Esophagus squamous epithelium (tissue), 5 donors: ENCODE measurements at places on chromosomes 7 and 10.

- DNase-seq = no peak
Observed at GRCh38 chr7:46534664-46535588, 613.9 kb upstream of the IGFBP3 start.

DNA sequence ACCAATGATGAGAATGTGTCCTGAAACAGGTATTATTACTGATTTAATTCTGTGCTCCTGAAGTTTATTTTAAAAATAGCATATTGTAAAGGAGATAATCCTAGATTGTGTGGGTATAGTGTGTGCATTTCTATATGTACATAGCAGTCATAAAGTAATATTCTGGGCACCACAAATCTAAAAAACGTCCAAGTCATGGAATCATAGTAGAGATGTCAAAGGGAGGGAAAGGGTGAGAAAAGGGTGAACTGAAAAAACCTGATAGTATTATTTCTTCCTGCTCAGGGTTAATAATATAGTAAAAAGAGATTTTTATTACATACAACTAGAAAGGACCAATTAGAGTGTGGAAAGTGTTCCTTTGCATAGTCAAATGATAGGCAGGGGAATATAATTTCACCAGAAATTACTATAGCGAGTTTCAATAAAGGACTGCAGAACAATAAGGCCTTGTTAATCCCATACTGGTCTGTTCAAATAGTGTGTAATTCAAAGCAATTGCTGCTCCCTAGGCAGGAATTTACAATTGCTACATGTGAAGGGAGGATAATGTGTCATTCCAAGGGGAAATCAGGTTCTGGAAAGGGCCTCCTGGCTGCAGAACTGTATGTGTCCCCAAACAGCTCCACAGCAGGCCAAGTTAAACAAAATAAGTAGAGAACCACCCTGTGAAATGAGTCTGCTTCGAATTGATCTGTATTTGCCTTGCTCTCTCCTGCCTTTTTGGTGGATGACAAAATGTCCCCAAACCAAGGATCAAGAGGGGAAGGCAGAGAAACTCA, 42.5 kb upstream of the KMT2E start:
- DNase-seq = no peak

- DNase-seq = no peak
Observed at GRCh38 chr10:72164617-72165016, 51.2 kb upstream of the ANAPC16 start.

- DNase-seq = no peak
Observed at GRCh38 chr7:28570970-28571288, 158.6 kb downstream of the CREB5 start.

DNA sequence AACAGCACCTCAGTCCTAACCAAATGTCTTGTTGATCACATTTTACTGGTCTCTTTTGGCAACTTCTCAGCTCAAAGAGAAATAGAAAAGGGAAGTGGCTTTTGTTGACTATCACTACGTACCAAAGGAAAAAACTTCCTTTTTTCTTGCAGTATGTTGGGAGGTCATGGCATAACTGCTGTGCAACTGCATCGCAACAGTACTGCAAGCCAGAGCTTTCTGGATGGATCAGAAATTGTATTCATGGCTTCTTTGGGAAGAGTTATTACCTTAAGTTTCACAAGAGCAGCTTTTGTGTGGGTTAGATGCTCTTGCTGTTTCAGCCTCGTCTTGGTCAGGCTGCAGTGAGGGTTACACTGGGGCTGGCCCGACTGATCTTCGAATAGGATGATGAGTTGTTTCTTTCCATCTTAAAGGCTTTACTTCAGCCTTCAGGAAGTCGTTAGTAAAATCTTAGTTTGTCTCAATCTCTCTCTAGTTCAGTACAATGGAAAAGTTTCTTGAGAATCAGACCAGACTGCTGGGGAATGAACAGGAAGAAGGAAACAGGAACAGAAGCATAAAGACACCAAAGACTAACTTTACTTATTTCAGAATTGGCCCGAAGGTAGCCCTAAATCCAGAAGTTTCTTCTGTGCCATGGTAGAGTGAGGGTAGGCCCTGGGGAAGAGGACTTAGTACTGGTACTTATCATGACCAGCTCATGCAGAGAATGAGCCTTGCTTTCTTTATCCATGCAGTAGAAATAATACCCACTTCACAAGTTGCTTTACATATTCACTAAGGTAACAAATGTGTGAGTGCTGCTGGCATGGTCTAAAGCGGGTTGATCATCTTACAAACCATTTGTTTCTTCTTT, 153.6 kb downstream of the CELF2 start:
- no peak for DNase-seq

DNA sequence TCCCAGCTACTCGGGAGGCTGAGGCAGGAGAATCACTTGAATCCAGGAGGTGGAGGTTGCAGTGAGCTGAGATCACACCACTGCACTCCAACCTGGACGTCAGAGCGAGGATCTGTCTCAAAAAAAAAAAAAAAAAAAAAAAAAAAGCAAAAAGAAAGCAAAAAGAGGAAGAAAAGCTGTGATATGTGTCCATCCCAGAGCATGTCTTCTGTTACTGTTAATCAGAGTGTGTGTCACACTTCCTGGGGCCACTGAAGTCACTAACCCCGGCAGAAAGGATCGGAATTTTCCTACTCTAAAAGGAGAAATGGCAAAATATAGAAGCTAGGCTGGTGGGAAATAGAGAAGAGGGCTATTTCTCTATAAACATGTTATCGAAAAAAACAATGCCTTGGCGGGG, 11.9 kb downstream of the PIK3AP1 start:
- no peak for DNase-seq

GRCh38 chr10:129059977-129060376, 407.1 kb upstream of the MGMT start:
- no peak for DNase-seq

DNA sequence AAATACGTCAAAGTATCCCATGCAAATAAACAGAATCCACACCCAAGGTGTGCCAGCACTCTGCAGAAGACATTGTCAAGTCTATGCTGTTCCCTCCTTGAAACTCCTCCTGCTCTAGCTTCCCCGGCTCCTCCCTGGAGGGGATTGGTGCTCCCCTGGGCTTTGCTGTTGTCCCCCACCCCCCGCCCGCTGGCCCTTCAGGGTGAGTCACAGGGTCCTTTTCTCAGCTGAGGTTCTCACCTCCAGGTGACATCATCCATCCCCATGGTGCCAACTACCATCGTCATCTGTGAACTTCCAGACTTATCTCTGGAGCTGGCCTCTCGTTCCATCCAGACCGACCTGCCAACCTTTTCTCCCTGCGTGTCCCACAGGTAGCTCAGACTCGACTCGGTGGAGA, 77.0 kb downstream of the ITIH5 start:
- DNase-seq = no peak

- DNase-seq = no peak
Observed at GRCh38 chr7:81902536-81902935, 132.7 kb upstream of the HGF start.

DNA sequence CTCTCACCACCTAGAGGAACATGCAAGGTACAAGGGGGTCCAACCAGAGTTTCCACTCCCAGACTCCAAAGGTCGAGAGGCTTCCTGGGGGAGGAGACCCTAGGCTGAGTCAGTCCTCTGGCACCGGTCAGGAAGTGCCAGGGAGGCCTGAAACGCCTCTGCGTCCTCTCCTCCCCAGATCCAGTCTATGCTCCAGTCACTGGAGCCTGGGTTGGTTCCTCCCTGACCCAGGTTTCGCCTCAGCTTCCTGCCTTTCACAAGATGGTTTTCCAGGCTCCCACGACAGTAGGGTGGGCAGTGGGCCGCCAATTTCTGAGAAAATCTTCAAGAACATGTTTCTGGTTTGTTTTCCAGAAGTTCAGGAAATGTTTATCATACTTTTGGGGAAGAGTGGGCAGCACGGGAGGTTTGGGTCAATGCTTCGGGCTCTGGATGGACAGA, 30.0 kb downstream of the DUSP5 start:
- DNase-seq = no peak

DNA sequence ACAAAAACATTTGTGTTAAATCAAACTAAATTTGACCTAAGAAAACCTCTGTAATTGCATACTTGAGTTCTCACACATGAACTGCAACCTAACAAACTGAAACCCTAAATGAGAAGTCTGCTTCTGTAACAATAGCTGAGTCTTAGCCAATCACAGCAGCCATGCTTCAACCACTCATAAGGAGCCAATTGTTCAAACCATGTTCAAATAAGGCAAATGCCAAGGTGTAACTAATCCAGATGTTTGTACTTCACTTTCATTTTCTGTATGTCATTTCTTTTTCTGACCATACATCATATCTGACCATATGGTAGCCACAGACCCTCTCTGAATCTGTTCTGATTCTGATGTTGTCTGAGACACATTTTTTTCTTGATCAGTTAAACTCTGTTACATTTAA, 47.5 kb upstream of the ANTXRL start:
- DNase-seq = no peak

- no peak for DNase-seq
Observed at GRCh38 chr10:119550827-119551226, 8.3 kb upstream of the RGS10 start.

DNA sequence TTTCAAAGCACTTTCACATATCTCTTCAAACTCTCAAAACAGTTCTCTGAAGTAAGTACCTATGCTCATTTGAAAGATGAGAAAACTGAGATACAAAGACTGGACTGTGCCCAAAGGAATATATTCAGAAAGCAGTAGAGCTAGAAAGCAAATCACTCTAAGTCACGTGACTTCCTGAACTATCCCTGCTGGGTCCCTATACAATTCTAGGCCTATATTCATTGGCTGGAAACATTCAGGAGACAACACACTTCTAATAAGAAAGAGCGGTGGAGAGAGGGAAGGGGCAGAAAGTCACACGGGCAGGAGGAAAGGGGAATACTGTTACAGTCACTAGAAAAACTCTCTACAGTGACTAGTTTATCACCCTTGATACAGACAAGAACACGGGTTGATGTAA, 140.0 kb downstream of the CHCHD3 start:
- no peak for DNase-seq

- DNase-seq = no peak
Observed at GRCh38 chr10:79947083-79947415, 1.9 kb downstream of the SFTPD start.

DNA sequence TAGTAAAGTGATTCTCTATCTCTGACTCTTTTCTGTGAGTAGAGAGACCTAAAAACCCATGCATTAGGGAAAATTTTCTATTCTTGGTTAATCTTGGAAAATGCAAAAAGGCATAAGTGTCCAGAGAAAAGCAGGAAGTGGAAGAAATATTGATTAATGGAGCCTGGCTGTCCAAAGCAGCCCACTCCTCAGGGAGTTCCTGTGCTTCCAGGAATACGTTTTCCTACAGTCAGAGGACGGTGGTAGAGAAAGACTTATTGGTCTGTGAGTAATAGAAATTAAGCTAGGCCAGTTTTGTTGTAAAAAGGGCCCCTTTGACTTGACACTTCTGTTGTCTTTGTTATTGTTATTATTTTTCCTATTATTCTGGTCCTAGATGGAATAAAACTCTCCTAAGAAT, 157.8 kb downstream of the NRP1 start:
- DNase-seq = no peak

DNA sequence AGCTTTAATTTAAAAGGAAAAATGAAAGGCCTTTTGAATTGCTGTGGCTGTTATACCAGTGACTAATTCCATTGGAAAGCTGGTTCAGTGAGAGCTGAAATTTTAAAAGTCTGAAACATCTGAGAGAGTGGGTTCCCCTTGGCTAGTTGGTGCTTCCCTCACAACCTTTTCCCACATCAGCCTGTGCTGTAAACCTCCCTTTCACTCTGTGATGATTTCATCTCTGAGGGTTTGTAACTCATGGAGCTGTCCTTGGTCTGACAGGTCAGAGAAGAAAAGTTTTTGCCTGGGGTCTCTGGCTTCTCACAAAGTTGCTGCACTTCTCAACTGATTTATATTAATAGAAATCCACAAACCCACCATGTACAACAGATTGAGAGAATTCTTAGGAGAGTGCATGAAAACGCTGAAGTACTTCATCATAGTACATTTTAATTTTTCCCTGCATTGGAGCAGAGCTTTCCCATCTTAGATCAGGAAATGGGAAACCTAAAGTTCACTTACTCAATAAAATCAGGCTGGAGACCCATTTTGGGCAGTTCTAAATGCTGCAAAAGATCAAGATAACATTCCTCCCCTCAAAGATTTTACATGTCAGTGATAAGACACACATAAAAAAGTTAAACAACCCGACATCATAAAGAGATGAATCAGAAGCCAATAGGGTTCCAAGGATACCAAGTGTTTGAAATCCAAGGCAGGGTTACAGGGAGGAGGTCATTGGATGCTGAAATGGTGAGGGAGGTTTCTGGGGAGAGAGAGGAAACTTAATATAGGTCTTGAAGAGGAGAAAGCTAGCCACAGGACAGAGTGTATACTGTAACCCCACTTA, 157.0 kb upstream of the MKLN1 start:
- DNase-seq = no peak

DNA sequence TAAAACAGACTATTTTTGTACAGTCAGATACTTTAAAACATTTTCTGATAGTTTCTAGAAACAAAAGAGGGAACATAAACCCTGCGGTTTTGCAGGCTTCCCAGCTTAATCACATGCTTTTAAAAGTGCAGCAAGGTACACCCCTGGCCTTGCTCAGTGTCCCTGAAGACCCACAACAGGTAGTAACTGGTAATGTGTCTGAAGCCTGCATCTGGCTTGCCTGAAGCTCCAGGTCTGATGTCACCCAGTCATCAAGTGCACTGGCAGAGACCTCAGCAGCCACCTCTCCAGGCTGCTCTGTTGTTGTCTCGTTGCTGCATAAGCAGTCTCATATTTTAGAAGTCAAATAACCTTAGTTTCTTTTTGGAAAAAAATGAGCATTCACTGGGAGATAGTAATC, 376.1 kb upstream of the MTPN start:
- DNase-seq = no peak

DNA sequence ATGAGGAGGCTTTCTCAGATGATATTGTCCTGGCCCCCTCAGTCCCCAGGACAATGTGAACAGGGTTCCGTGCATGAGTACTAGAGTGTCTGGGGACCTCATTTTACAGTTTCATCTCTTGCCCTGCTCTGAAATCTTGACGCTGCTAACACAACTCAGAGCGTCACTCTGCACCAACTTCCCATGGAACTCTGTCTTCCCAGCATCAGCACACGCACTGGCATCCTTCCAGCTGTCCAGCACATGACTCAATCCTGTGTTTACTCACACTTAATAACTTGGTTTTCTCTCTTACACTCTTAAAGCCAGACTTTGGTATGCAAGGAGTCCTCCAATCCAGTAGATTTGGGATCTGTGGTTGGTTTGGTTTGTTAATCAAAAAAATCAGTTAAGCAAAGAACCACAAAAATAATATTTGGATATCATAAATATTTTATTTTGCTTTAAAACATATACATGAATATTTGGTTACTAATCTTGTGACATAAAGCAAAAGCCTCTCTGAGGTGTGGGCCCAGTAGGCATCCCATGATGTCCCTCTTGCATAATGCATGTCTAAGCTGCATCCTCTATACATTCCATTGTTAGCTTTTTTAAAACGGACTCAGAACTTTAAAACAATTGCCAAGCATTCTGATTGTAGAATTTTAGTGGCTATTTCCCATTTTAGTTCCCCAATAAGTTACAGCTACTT, 131.0 kb downstream of the CXCL12 start:
- DNase-seq = no peak

DNA sequence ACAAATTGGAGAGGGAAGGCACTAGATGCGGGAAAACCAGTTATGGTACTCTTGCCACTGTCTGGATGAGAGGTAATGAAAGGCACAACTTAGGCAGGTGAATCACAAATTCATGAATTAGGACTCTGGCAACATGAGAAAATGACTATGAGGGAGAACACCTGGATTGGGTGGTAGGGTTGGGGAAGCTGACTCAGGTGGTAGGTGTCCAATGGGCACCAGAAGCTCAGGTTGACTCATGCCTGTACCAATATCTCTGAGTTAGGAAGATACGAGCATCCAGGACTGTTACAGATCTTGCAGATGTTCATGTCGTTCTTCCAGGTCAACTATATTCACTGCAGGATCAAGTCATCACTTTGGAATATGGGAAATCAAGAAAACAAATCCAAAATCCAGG, 56.7 kb downstream of the NPY start:
- DNase-seq = no peak
